ENCODE measurements at places on chromosomes 2 and 18.

- peak; percentile 11 for DNase-seq
These were observed 14.0 kb downstream of the SMARCAL1 start for GRCh38 chr2:216426166-216426777.

DNA sequence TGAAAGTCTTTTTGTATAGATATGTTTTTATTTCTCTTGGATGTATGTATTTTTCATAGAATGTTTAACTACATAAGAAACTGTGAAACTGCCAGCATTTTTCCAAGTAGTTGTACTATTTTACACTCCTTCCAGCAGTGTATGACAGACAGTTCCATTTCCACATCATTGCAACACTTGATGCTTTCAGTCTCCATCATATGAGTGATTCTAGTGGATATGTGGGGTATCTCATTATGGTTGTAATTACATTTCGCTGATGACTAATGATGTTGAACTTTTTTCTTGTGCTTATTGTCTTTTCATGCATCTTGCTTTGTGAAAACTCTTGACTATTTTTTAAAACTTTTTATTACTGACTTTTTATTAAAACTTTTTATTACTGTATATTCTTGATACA is 101.4 kb downstream of the ARHGAP28 start:
- DNase-seq = no peak

- peak; percentile 2 for DNase-seq
These were observed 203.8 kb downstream of the TNS1 start for GRCh38 chr2:217798743-217799562.

- DNase-seq = no peak
These were observed 1206.7 kb upstream of the CDH2 start for GRCh38 chr18:29383311-29384273.

DNA sequence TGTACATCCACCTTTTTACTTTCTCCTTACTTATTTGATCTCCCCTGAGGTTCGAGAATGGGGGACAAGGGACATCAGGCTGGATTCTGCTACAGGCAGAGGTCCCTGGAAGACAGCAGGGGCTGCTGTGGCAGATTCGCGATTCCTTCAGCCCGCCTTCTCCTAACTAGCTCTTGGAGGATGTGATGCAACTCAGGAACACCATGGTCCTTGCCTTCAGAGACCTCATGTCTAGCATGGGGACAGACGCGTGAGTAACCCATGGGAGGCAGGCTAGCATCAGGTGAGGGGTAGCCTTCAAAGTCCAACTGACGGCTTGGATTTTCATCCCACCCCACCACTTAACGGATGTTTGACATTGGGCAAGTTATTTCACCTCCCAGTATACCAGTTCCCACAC is 869 bp upstream of the TCF23 start:
- DNase-seq = no peak

- no peak for DNase-seq
These were observed 43.8 kb upstream of the SCN9A start for GRCh38 chr2:166419616-166419934.

All from hepatic stellate cell (primary cell).